Nephron progenitor cell (in vitro differentiated cells): ENCODE measurements at places on chromosomes 4 and X.

DNA sequence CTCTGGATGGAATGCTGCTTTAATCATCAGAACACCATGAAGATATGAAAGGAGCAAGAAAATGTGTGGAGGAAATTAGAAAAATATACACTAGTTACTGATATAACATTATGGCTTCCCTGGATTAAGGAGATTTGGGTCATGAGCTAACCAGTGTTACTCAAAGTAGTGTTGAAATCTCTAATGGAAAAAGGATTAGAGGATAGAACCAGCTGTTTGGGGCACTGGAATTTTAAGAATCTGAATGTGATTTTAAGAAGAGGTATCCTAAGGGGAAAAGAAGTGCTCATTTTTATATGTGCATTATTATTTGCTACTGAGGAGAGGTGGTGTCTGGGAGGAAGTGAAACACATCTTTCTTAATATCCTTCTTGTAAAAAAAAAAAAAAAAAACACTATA is 164.1 kb upstream of the PPARGC1A start:
- DNase-seq: no peak

GRCh38 chrX:103831342-103831802 is 685 bp downstream of the RAB9B start:
- DNase-seq: no peak

DNA sequence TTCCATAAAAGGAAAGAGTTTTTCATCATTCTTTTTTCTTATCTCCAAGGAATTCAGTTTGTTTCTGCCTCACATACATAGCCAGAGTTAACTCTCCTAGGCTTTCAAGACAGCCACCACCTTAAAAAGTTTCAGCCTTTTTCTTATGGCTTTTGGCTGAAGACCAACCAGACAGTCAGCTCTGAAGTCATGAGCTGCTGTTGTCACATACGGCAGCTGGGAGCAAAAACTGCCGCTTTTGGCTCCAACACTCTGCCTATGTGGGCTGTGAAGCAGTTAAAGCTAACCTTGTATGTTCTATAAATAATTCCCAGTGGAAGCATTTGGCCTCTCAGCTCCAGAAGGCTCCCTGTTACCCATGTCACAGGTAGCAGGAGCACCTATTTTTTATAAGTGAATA is 104.1 kb downstream of the KLHL4 start:
- no peak for DNase-seq

DNA sequence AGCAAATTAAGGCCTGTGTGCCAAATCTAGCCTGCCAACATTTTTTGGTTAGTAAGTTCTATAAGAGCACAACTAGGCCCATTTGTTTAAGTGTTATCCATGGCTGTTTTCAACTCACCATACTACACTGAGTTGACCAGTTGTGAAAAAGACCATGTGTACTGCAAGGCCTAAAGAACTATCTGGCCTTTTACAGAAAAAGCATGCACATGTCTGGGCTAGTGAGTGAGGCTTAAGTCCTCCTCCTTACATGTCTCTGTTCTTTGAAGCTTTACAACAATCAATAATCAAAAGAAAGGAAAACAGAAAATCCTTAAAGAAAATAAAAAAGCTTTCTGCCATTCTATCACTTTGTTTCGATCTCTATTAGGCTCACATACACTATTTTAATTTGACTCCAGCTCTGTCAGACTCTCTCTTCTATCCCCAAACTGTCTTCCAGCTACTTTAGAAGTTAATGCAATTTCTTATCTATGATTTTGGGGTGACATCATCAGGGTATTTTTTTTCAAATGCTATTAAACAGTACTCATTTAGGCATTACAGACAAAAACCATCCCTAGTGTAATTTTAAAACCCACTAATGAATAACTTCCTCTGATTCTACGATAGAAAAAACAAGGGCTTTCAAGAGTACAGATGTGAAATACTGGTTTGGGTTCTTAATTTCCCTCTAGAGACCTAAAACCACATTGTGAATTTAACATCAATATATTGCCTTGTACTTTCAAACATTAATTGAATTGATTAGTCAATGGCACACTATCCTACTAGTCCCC is 161.8 kb downstream of the MAB21L2 start:
- no peak for DNase-seq

GRCh38 chrX:8692871-8693270 is 39.1 kb downstream of the ANOS1 start:
- no peak for DNase-seq

DNA sequence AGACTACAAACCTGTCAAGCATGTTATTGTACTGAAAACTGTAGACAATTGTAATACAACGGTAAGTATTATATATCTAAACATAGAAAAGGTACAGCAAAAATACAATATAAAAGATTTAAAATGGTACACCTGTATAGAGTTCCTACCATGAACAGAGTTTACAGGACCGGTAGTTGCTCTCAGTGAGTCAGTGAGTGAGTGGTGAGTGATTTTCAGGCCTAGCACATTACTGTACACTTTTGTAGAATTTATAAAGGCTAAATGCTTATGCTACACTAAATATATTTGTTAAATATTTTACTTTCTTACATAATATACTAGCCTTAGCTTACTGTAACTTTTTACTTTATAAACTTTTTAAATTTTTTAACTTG is 37.4 kb downstream of the PDGFC start:
- no peak for DNase-seq

- no peak for DNase-seq
These were observed 117.5 kb downstream of the RAPGEF2 start for GRCh38 chr4:159220353-159220752.

GRCh38 chr4:113303315-113303714 is 253.9 kb downstream of the ANK2 start:
- no peak for DNase-seq

DNA sequence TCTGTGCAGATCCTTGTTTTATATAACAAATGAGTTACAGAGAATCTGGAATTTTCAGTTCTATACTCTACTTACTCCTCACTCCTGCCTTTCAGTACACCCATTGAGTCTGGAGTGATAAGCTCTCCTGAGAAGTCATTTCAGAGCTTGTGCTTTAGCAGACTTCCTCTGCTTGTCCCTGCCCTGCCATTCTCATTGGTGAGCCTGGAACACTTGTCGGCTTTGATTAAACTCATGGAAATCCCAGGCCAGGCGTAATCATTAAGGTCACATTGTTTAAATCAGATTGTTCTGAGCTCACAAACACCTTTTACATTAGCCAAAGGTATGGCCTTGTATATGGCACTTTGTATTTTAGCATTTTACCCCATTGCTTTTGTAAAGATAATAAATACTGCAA is 102.7 kb downstream of the CNKSR2 start:
- no peak for DNase-seq

- peak; percentile 1 for DNase-seq
These were observed 442.6 kb upstream of the GALNT7 start for GRCh38 chr4:172726001-172726423.

GRCh38 chrX:153496590-153496959 is 1.8 kb downstream of the BGN start:
- DNase-seq: no peak

- no peak for DNase-seq
These were observed 120.0 kb downstream of the LUZP4 start for GRCh38 chrX:115409551-115409950.

DNA sequence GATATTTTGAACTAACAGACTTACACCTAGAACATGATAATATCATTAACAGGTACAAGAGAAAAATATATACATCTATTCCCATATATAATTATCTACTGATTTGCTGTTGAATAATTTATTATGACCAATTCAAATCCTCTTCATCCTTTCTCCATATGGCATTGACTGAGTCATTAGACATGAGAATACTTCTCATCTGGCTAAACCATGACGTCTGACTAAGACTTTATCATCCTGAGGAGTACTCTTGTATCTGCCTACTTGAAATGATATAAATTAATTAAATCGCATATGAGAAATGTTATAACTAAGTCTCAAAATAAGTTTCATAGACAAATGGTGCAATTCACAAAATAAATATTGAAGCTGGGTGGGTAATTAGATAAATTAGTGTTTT is 67.4 kb downstream of the EMCN start:
- no peak for DNase-seq

DNA sequence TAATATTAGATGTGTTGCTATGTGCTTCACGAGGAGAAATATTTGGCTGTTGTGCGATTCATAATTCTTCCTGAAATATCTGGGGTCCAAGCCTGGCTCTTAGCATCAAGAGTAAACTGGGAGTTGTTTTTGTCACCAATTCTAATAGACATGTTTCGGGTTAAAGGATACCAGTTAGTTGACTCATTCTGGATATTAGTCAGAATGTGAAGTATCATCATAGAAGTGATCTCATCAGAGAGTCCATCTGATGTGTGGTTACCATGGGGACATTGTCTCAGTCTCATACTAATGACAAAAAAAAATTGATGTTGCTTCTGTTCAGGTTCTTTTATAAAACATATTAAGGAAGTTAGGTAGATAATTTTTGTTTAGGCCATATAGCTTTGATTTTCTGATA is 57.2 kb upstream of the MTMR1 start:
- DNase-seq: no peak

DNA sequence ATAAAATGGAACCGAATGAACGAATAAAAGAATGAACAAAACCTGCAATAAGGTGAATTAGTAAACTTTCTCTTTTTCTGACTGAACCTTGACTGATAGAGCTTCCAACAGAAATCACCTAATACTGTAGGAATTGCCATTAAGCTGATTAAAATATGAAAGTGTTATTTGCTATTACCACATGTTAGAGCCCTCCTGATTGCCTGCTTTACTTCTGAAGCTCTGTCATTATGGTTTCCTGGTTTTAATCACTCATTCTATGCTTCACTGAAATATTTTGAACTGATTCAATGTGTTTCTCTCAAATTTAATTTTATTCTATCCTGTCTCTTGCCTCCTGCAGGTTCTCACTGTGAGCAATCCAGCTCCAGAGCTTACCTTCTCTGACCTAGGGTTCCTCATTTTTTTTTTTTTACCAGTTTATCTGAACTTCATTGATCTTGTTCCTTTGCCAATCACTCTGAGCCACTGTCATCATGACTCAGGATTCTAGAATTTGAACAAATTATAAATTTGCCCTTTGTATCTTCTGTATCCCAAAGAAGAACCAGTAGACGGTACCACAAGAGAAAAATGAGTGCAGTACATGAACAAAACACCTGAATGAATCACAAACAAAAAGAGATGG is 48.1 kb upstream of the UGT2B15 start:
- no peak for DNase-seq

DNA sequence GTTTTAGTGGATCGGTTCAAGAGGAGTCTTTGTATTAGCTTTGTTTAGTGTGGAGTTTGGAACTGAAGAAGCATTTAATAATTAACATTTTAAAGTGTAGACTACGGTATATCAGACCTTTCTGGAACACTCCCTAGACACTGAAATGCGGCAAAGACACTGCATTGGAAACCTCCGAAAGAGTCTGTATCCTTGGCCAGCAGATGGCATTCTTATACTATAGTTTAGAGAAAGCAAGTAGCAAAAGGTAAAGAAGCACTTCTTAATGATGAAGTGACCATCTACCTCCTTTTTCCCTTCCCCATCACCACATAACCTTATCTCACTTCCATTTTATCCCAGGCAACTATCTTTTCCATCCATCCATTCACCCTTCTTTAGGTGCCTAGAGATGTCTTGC is 7.6 kb downstream of the FABP2 start:
- no peak for DNase-seq

DNA sequence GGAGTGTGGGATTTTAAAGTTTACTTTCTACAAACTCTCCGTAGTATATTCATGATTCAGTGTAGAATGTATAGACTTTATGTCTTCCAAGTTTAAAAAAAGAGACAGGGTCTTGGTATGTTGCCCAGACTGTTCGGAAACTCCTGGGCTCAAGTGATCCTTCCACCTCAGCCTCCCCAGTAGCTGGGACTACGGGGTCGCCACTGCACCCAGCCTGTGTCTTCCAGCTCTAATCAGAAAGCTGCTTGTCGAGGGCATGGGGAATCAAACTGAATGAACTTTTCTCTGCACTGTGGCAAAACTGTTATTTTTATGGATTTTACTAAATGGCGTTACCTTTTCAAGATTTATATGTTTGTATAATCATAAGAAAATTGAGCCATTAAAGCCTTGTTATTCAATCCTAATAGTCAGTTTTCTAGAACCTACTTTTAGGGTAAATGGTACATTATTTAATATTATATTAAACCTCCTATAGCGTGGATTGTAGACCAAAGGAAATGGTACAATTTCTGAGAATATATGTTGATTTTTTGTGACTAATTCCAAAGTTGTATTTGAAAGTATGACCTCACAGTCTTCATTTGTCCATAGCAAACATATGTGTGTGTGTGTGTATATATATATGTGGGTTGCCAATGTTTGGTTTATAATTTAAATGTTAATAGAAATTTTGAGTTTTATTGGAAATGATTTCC is 1.1 kb downstream of the BLOC1S4 start:
- DNase-seq: no peak

- peak; percentile 80 for DNase-seq
These were observed 102.0 kb downstream of the PTTG2 start for GRCh38 chr4:38062088-38062775.

- no peak for DNase-seq
These were observed 234.7 kb downstream of the OR13H1 start for GRCh38 chrX:131778269-131779218.

- DNase-seq: no peak
These were observed 37.4 kb downstream of the SCD5 start for GRCh38 chr4:82761229-82761628.

DNA sequence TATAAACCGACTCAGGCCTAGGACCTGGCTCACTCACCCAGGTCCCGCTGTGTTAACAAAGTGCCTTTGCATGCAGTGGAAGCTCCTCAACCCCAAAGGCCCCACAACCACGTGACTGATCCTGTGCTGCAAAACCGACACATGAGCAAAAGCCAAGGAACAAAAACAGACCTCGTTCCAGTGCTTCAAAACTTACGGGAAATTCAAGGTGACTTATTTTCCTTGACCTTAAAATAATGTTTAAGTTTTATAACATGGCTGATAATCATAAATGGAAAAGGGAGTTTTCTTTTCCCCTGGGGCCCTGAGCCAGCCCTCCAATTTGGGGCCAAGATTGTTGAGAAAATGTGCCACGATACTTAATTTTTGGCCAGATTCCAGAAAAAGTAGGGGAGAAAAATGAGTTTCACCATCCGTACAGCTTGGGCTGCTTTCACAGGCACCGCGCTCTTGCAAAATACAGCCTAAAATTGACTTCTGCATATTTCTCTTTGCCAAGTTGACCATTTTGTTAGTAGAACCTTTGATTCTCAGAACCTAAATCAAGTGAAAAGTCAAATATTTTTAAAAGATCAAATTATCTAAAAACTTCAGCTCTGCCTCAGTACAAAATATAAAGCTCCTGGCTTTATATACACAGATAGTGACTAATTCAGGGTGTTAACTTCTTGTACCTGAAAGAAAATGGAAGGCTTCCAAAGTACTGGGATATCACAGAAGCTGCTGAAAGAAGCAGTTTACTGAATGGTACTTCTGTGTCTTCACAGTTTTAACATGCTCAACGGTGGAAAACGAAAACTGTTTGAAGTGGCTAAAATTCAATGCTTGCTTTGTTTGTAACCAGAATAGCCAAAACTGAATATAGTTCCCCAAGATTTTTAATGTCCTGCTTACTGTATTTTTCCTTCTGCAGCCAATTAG is 93.8 kb downstream of the APBB2 start:
- DNase-seq: no peak
